K562 (cell line): ENCODE measurements at places on chromosomes 16 and 17. TPM values are rescaled to one million over a fixed set of nuclear protein-coding genes. Genes with fewer than 3 reads are reported as not detected.

- DNase-seq: peak; percentile 82
Observed at GRCh38 chr17:30104575-30105339, 11.9 kb upstream of the NSRP1 start.

DNA sequence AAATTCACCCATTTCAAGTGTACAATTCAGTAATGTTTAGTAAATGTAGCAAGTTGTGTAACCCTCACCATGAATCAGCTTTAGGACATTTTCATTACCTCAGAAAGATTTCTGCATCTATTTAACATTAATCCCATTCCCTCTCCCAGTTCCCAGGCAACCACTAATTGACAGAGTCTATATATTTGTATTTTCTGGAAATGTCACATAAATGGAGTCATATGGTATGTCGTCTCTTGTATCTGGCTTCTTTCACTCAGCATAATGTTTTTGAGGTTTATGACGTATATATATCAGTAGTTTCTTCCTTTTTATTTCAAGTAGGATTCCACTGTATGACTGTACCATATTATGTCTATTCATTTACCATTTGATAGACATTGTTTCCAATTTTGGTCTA, 199.8 kb downstream of the CYB561 start:
- no peak for DNase-seq

- no peak for DNase-seq
Observed at GRCh38 chr17:80956321-80957190, 35.1 kb upstream of the CHMP6 start.

Gene OR3A2
- polyA plus RNA-seq: not detected in 2 replicates

- DNase-seq: peak; percentile 36
Observed at GRCh38 chr17:17041018-17041521, 1.2 kb upstream of the MPRIP start.

DNA sequence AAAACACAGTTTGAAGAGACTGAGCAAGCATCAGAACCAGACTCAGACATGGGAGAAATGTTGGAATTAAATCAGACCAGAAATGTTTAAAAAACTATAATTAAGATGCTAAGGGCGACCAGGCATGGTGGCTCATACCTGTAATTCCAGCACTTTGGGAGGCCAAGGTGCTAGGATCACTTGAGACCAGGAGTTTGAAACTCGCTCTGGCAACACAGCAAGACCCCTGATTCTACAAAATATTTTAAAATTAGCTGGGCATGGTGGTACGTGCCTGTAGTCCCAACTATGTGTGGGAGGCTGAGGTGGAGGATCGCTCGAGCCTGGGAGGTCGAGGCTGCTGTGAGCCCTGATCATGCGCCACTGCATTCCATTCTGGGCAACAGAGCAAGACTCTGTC, 160.3 kb downstream of the COPRS start:
- DNase-seq: no peak

GRCh38 chr16:3640207-3640606, 14.3 kb upstream of the DNASE1 start:
- no peak for DNase-seq

Gene NPIPA8
- 9.1 and 12.0 TPM in 2 replicates for polyA plus RNA-seq

GRCh38 chr16:10569621-10570020, 10.8 kb downstream of the EMP2 start:
- no peak for DNase-seq

Gene HAGHL
- 69.8 and 83.4 TPM in 2 replicates for polyA plus RNA-seq

Gene OR1E2
- polyA plus RNA-seq: not detected in 2 replicates

Gene MT4
- polyA plus RNA-seq: not detected in 2 replicates

Gene RAB26
- polyA plus RNA-seq: 3.8 and 6.1 TPM in 2 replicates

- peak; percentile 70 for DNase-seq
Observed at GRCh38 chr17:17837380-17837821, 615 bp upstream of the SREBF1 start.

Gene MYH11
- polyA plus RNA-seq: 0.04 TPM in 1 of 2 replicates, not detected in the other

Gene NLK
- polyA plus RNA-seq: 26.7 and 27.7 TPM in 2 replicates

Gene C16orf46
- 0.52 and 1.7 TPM in 2 replicates for polyA plus RNA-seq

Gene CCL13
- not detected in 2 replicates for polyA plus RNA-seq

DNA sequence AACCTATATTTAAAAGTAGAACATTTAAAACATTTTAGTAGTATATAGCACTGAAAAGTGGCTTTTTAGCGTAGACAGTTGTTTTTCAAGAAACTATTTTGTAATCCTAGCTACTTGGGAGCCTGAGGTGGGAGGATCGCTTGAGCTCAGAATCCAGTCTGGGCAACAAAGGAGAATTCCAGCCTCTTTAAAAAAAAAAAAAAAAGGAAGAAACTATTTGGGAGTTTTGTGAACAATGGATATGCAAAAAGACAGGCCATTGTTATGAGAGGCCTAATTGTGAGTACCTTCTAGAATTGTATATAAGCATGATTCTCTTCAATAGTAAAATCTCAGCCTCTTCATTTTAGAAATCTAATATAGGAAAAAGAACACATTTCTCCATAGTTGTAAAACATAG, 17.6 kb downstream of the OMG start:
- DNase-seq: no peak

- DNase-seq: no peak
Observed at GRCh38 chr16:1839554-1839953, 12.5 kb downstream of the FAHD1 start.

DNA sequence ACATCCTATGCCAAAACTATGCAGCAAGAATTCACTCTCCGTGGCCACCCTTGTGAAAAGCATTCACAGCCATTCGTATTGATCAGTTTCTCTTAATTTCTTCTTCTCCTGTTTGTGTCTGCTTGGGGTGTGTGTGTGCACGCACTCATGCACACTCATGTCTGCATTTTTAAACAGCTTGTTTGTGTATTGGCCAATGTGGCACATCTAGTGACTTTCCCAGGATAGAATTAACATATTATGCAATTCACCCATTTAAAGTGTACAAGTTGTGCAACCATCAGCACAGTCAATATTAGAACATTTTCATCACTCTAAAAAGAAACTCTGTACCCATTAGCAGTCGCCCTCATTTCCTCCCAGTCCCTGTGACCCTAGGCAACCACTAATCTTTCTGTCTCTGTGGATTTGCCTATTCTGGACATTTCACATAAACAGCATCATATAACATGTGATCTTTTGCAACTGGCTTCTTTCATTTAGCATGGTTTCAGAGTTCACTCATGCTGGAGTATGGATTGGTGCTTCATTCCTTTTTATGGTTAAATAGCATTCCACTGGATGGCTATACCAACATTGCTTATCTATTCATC, 20.1 kb downstream of the IRX3 start:
- no peak for DNase-seq

- DNase-seq: no peak
Observed at GRCh38 chr16:87438611-87438985, 46.5 kb downstream of the MAP1LC3B start.

Gene C16orf89
- polyA plus RNA-seq: not detected in 2 replicates

Gene MYO15B
- 0.98 and 1.5 TPM in 2 replicates for polyA plus RNA-seq

DNA sequence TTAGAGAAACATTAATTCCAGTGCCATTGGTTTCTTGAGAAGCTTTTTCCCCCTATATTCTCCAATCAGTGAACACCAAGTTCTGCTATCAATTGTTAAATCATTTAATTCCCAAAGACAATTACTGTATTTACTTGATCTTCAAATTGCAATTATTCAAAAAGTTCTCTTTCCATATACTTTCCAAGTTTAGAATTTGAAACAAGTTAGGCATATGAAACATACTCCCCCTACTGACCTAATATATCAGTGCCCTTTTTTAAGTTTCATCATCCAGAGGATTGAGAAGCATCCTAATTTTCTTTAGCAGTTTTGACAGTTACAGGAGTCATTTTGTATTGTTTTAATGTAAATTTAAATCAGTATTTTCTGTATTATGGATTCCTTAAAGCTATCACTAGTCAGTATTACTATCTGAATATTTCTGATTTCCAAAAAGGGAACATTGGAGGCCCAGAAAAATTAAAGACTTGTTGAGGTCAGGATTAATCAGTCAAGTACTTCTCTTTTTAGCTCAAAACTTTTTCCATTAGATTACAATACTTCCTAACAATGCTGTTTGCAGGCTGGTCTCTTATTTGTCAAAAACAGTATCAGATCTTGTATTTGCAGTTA, 16.3 kb downstream of the MEIOC start:
- peak; percentile 28 for DNase-seq

Gene GLYR1
- polyA plus RNA-seq: 83.1 and 89.8 TPM in 2 replicates

Gene RASL10B
- 0.03 and 0.27 TPM in 2 replicates for polyA plus RNA-seq

DNA sequence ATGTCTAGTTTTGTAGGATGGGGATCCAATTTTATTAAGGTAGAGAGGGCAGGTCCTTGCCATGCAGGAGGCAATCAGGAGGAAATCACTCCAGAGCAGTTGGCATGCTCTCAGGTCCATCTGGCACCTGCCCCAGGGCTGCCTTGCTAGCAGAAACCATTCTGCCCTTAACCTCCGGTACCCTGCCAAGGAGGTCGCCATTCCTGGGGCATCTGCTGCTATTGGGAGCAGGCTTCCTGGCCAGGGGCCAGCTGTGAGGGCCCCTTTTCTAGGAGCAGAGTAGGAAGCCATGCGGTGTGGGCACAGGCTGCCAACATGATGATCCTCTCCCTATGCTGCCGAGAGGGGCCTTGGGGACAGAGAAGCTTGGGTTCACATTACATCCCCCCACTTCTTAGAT, 47.6 kb upstream of the MGAT5B start:
- DNase-seq: no peak

DNA sequence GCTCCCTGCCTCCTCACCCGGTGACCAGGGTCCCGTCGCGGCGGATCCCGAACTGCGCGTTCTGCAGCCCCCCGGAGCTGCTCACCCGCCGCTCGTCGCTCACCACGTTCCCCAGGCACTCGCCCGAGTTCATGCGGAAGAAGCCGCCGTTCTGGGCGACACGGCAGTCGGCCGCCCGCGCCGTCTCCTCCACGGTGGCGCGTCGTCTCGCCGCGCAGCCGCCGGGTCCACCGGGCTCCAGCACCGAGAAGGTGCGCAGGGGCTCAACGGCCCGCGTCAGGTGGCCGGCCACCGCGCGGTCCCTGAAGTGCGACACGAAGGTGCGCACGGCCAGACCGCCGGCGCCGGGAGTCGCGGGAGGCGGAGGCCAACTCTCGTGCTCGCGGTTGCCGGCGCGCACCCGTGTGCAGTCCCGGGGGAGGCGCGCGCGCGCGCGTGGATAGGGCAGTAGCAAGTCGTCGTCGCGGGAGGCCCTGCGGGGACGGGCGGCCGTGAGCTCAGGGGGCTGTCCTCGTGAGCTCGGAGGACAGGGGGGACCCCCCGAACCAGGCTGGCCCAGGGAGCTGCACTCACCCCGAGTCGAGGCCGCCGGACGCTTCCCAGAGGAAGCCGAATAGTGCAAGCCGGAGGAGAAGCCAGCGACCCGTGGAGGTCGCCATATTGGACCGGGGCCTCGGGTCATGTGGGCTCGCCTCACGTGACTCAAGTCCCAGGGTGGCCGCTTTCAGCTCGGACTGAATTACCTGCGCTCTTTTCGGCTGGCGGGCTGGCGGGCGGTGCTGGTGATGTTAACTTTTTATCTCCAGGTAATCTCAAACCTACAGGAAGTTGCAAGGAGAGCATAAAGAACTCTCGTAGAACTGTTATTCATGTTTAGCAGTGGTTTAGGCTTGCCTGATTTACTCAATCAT, at the start of gene NAGPA:
Gene NAGPA (minus strand): TSS at position 680 of the 911 bp plus-strand sequence. CDS start 21 bp downstream, at position 659.
- peak; percentile 92 for DNase-seq

GRCh38 chr17:48539177-48539576, 5.7 kb downstream of the HOXB2 start:
- no peak for DNase-seq

GRCh38 chr17:811051-811784, 29.1 kb downstream of the MRM3 start:
- DNase-seq: no peak

Gene CDYL2
- not detected in 2 replicates for polyA plus RNA-seq

DNA sequence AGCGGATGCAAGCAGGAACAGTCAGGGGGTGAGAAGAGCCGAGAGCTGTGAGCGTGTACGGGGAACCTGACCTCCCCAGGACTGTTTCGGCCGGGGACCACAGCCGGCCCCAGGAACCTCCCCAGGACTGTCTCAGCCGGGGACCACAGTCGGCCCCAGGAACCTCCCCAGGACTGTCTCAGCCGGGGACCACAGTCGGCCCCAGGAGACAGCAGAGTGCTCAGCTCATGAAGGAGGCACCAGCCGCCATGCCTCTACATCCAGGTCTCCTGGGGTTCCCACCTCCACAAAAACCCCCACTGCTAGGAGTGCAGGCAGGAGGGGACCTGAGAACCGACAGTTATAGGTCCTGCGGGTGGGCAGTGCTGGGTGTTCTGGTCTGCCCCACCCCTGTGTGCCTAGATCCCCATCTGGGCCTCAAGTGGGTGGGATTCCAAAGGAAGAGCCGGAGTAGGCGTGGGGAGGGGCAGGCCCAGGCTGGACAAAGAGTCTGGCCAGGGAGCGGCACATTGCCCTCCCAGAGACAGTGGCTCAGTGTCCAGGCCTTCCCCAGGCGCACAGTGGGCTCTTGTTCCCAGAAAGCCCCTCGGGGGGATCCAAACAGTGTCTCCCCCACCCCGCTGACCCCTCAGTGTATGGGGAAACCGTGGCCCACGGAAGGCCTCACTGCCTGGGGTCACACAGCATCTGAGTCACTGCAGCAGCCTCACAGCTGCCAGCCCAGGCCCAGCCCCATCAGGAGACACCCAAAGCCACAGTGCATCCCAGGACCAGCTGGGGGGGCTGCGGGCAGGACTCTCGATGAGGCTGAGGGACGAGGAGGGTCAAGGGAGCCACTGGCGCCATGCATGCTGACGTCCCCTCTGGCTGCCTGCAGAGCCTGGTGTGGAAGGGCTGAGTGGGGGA, 4.3 kb downstream of the RHBDF1 start:
- DNase-seq: no peak

GRCh38 chr17:27366437-27366836, 72.5 kb downstream of the WSB1 start:
- DNase-seq: no peak

Gene PHOSPHO1
- polyA plus RNA-seq: not detected in 2 replicates
